Foreskin keratinocyte (primary cell): ENCODE measurements at places on chromosomes 7 and 10.
A peak's percentile ranks its signal among the peaks of the same experiment; 100 is the strongest.

DNA sequence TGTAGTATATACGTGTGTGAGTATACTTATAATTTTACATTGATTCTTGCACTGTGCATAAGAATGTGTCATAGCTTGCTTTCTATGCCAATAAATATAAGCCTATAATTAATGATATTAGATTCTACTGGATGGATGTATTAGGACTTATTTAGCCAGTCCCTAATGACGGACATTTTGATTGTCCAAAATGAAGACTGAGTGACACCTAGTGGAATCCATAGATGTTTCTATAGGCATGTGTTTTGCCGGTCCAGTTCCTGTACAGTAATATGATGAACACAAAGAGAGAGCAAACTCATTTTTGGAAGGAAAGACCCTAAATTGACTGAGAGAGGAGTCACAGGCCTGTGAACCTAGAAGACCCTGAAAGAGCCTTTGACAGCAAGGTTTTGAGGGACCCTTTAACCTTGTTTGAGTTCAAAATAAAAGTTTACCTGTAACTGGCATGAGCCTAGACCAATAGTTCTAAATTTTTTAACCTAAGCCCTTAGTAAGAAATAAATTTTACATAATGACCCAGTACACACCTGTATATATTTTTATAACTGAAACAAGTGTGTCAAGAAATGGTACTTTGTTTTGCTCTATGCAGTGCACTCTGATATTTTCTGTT is 42.4 kb upstream of the AGBL3 start:
- no peak for DNase-seq

DNA sequence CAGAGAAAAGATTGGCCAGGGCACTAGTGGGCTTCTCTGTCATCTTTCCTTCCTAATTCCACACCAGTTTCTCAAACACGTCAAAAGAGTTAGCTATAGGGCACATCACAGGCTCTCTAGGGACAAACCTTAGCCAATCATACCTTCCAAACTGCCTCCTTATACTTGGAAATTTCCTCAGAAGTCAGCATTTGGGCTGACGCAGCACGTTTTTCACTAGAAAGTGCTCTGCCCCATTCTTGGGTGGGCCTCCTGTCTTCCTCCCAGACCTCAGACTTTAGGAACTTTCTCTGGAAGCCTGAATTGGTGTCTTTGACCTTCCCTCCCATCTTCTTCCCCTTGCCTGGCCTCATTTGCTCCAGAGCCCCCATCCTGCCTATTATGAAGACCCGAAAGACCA is 11.1 kb downstream of the SFXN3 start:
- no peak for DNase-seq

- DNase-seq, result no peak
Measured at GRCh38 chr10:100186253-100187212, 704 bp upstream of the ERLIN1 start.

GRCh38 chr7:47979145-47979831 is at the start of gene HUS1:
Gene HUS1, minus strand, starts transcription at chr7:47979615. Its CDS starts 96 bp downstream, at chr7:47979519.
- DNase-seq, result peak; percentile 81

DNA sequence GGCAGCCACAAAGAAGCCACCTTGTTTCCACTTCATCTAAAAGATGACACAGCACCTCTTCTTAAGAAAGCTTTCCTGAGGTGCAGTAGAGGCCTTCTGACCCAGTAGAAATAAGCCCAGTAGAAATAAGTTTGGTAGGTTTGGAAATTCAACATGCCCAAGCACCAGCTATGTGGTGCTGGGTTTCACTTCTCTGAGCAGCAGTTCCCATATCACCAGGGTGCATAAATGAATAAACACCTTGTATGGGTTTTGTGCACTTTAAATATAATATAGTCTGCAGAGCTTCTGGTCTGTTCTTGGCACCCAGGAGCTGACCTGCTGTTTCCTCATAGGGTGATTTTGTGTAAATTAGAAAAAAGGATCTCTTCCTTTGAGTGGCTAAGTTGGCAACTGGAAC is 492.4 kb upstream of the SORCS1 start:
- no peak for DNase-seq
